ENCODE measurements at places on chromosomes 13 and 19.

DNA sequence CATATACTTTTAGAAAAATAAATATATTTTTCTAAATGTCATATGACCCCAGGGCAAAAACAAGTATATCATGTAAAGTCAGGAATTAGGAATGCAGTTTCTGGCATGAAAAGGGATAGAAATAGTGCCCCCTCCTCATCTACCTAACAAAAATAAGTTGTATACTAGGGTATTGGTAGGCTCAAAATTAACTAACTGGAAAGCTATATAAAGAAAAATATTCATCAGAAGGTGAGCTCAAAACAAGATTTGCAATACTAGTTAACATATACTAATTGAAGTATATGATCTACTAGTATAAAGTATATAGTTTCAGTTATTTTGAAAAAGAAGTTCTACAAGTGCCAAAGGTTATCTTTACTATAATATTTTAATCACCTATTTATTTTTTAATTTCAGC is 200.2 kb downstream of the GPC5 start:
- no peak for DNase-seq

- no peak for DNase-seq
These were observed 105.3 kb upstream of the KLF5 start for GRCh38 chr13:72953391-72953965.

- DNase-seq = no peak
These were observed 1062.5 kb upstream of the PCDH9 start for GRCh38 chr13:68292601-68293000.

GRCh38 chr19:29029268-29029958 is 183.5 kb downstream of the UQCRFS1 start:
- DNase-seq = no peak

GRCh38 chr13:72314210-72314609 is 413.2 kb downstream of the MZT1 start:
- no peak for DNase-seq

All from stimulated activated CD4-positive, alpha-beta T cell treated with anti-CD3 and anti-CD28 coated beads, Interleukin-15, amount 100 ng/mL, for 24 hours (primary cell).